Bladder microvascular endothelial cell (primary cell): ENCODE measurements at places on chromosomes 11 and 22. TPM values are rescaled to one million over a fixed set of nuclear protein-coding genes. Genes with fewer than 3 reads are reported as not detected.

Gene TMPRSS13
- total RNA-seq: not detected in 2 replicates

Gene ASCC2
- 18.1 and 51.7 TPM in 2 replicates for total RNA-seq

Gene SCGB2A2
- total RNA-seq: not detected in 2 replicates

Gene OR56A1
- not detected in 2 replicates for total RNA-seq

Gene OR2AG2
- total RNA-seq: under 0.01 and 0.31 TPM in 2 replicates
